ENCODE measurements at places on chromosomes 16 and 17.

GRCh38 chr17:38560503-38561318 lies 45.0 kb downstream of the SRCIN1 start:
- peak; percentile 14 for DNase-seq

- peak; percentile 55 for DNase-seq
Measured at GRCh38 chr17:32341141-32341856, 674 bp downstream of the C17orf75 start.

GRCh38 chr16:24135624-24136565 lies 120.2 kb upstream of the CACNG3 start:
- DNase-seq: no peak

- DNase-seq: no peak
Measured at GRCh38 chr16:19241512-19241911, 44.0 kb upstream of the CLEC19A start.

GRCh38 chr17:76475302-76475701 lies 7.9 kb downstream of the AANAT start:
- no peak for DNase-seq

- DNase-seq: no peak
Measured at GRCh38 chr17:55326030-55326429, 61.3 kb downstream of the HLF start.

GRCh38 chr17:64067657-64068056 lies 47.2 kb upstream of the ICAM2 start:
- DNase-seq: no peak

GRCh38 chr16:87487361-87487924 lies 5.4 kb downstream of the ZCCHC14 start:
- peak; percentile 15 for DNase-seq

GRCh38 chr17:18059283-18059682 lies 20.1 kb downstream of the GID4 start:
- no peak for DNase-seq

DNA sequence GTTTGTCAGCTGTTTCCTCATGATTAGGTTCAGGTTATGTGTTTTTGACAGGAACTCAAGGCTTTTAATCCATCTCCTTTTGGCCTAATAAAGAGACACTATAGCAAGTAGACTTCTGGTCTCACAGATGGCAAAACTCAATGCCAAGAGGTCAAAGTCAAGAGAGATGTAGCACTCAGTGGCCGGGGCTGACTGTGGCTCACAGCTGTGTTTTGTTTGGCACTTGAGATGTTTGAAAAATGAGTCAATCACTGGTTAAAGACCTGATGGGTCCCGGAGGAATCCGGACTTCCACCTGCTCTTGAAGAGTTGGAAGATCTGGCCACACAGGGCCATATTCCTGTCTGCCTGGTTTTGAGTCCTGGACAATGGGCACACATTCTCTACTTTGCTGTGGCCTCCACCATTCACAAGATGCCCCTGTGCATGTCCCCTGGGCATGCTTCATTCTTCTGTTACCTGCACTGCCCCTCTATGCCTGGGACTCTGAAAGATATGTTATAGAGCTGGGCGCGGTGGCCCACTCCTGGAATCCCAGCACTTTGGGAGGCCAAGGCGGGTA lies 210.3 kb downstream of the SNX29 start:
- DNase-seq: no peak

DNA sequence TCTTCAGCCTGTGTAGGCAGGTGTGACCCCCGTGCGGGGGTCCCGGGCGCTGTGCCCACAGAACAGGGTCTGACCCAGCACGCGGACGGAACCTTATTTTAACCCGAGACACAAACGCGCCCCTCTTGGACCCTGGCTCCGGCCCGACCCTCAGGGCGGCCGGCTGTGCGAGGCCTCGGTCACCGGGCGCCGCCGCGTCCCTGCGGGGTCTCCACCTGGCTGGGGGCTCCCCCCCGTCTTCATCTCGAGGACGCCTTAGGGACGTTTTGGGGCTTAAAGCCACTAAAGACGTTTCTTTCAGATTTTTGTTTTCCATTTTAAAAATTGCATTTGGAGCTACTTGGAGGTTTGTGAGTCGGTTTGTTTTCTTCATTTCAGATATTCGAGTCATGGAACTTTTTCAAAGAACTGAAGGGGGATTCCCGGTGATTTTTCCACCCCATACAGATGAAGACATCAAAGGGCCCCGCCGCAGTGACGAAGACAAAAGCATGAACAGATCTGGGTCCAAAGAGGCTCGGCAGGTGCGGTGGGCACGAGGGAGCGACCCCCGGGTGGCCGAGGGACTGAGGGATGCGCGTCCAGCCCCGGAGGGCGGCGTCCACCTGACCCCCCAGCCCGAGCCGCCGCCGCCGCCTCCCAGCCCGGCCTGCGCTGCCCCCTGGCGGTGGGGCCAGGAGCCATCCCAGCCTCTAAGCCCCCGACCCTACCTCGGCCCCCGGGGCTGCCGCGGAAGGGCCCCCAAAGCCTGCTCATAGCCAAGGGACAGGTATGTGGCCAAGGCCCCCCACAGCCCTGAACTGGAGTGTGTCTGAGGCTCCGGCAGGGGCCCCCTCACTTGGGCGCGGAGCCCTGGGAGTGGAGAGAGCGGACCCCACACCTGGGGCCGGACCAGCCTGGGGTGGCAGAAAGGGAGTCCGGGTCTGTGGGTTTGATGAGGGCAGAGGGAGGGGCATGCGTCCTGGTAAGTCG lies 3.8 kb upstream of the CD7 start:
- peak; percentile 71 for DNase-seq

DNA sequence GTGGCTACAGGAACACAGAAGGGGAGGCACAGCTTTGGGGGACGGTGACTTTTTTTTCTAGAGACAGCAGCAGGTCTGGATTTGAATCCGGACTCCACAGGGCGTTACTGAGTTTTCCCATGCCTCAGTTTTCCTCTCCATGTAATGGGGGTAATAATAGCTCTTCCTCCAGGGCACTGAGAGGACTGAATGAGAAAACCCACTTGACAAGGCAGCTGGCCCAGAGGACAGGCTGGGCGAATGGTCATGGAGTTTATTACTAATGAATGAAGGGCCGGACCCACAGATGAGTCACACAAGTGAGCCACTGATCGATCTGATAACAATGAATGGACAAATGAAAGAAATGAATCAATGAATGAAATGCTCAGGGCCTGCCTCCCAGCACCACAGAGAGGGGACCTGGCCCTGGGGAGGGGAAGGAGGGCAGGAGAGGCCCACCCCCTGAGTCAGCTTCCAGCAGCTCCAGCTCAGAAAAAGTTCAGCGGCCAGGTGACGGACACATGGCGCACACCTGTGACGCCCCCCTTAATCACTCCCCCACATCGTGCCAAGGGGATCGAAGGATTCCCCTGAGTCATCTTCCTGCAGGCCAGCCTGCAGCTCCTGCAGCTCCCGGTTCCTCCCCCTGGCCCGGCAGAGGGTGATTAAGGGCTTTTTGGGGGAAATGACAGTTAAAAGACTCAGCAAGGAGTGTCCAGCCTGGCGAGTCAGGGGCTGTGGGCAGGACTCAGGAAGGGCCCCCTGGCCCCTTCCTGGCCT lies 54.3 kb downstream of the SOCS1 start:
- no peak for DNase-seq

- DNase-seq: no peak
Measured at GRCh38 chr16:51210087-51210486, 59.0 kb upstream of the SALL1 start.

- no peak for DNase-seq
Measured at GRCh38 chr16:57873218-57873617, 70.9 kb upstream of the KIFC3 start.

GRCh38 chr16:67423611-67424260 lies 7.2 kb upstream of the HSD11B2 start:
- DNase-seq: no peak

GRCh38 chr16:30996985-30997724 lies 12.1 kb downstream of the HSD3B7 start:
- peak; percentile 87 for DNase-seq

- DNase-seq: no peak
Measured at GRCh38 chr16:6165330-6165979, 1067.9 kb upstream of the EEF2KMT start.

DNA sequence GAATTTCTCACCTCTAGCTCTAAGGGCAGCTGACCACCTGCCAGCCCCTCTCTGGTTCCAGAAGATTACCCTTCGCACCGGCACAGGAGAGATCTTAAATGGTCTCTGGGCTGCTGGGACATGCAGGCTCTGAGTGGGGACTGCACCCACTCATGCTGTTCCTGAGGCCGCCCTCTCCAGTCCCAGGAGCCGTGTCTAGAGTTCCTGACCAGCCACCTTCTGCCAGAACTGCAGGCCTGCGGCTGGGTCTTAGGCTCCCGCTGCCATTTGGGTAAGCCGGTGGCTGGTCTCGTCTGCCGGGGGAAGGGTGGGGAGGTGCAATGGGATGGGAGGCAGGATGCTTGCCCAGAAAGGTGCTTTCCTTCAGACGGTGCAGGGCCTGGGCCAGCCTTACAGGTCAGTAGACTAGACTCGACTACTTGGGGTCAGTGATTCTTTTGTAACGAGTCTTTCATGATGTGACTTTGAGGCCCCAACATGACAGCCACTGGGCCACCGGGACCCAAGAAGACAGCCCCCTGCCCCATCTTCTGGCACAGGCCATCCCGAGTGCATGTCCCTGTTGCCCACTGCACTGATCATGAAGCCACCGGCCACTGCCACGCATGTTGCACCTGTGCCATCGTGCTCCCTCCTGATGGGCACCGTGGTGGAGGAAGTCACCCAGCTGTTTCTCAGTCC lies 26.4 kb downstream of the B9D1 start:
- no peak for DNase-seq

DNA sequence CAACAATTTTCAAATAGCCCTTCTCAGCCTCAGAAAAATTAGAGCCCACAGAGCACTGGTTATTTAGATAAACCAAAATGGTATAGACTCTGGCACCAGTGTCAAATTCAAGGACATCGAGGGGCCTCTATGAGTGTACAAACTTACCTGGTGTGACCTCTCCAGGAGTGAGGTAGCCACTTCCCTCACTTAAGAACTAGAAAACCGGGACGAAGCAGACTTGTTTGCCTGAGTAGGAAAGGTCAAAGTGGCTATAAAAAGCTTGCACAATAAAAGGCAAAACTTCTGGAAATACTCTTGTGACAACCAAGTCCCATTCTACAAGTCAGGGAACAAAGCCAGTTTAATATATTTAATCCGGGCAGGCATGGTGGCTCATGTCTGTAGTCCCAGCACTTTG lies 39.2 kb upstream of the PRSS54 start:
- DNase-seq: no peak

DNA sequence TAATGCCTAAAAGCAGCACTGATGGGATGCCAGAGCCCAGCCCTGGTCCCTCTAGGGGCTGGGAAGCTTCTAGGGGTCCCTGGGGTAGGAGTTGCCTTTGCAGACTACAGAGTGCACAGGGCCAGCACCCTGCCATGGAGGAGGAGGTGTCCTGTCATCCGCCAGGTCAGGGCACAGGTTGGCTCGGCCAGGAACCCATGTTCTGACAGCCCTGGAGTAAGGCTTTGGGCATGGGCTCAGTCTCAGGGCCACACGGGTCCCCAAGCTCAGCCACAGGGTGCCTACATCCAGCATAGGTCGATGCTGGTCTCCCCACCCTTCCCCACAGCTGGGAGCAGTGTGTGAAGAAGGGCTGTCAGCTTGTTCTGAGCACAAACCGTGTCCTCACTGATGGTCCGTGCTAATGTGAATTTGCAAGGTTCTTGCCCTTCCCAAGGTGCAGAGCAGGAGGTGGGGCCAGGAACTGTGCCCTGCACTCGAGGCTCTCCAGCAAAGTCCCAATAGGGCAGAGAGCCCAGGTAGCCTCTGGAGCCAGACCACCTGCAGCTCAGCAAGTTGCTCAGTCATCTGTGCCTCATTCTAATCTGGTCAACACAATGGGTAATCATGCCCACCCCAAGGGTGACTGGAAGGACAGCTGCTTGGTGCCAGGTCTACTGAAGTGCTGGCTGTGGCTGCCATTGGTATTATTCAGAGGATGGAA lies 72.8 kb downstream of the AMFR start:
- DNase-seq: no peak

DNA sequence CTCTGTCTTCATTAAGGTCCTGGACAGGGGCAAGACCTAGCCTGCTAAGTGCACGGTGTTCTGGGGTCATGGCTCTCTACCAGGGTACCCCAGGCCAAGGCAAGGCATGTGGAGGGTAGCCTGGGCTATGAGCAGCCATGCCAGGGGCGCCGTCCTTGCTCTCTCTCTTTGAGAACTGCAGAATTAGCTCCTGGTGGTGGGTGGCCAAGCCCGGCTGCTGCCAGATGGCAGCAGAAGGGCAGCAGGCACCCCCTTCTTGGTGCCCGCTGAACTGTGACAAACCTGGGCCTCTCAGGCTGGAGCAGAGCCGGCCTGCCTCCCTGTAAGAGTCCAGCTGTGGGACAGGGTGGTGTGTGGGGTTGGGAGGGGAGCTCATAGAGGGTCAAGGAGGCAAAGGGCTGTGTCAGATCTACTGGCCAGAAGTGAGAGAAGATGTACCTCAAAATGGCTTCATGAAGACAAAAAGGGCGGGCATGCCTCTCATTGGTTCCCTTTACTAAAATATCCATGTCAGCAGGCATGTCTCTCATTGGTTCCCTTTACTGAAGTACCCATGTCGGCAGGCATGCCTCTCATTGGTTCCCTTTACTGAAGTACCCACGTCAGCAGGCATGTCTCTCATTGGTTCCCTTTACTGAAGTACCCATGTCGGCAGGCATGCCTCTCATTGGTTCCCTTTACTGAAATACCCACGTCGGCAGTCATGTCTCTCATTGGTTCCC lies 81.7 kb upstream of the SDK2 start:
- DNase-seq: no peak

GRCh38 chr16:88716601-88717001 lies 10.3 kb downstream of the CTU2 start:
- no peak for DNase-seq

DNA sequence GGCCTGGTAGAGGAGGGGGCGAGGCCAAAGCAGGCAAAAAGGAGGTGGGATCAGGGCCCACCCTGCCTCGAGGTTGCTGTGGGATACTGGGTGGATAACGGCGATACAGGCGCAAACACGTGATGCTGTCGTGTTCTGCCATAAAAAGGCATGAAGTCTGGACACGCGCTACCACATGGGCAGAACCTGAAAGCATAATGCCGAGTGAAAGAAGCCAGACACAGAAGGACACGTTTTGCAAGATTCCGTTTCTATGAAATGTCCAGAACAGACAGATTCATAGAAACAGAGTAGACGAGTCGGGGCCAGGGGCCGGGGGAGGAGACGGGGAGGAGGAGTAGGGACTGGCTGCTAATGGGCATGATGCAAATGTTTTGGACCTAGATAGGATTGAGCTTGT lies 43.5 kb downstream of the ZDHHC7 start:
- no peak for DNase-seq

GRCh38 chr17:7220593-7221277 lies 997 bp downstream of the ACADVL start:
- DNase-seq: peak; percentile 74

- no peak for DNase-seq
Measured at GRCh38 chr17:8466456-8466855, 30.8 kb downstream of the NDEL1 start.
